Activated CD4-positive, alpha-beta T cell treated with anti-CD3 and anti-CD28 coated beads, Interleukin-2, amount 50 U/mL, for 1 hour (primary cell): ENCODE measurements at places on chromosomes 6 and 20.

DNA sequence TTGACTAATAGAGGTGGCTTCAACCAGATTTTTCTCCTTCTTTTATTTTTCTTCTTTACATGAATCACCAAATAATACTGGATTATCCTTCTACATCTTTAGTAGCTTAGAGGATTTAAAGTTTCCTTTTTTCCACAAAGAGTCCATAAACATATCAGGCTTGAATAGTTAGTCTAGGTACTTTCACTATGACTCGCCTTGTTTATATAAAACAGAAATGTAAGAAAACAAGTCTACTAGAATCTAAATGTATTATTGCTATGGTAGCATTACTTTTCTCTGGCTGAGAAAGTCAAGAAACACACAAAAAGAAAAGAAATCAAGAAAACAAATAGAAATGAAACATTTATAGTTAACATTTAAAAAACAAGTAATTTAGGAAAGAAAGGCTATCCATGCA is 215.2 kb downstream of the PTPRK start:
- DNase-seq: no peak

GRCh38 chr6:150691463-150691862 is 91.8 kb downstream of the PLEKHG1 start:
- no peak for DNase-seq

DNA sequence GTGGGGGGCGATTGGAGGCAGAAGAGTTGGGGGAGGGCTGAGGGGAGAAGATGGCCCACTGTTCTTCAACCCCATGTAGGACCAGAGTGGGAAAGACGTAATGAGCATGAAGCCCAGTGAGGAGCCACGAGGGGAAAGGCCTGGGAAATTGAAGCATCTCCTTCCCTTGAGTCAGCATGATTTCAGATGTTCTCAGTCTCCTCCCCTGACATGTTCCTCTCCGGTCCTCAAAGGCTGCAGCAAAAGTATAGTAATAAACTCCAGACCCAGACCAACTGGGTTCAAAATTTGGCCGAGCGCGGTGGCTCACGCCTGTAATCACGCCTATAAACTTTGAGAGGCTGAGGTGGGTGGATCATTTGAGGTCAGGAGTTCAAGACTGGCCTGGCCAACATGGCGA is 1.9 kb upstream of the NFKBIE start:
- no peak for DNase-seq

- no peak for DNase-seq
Measured at GRCh38 chr6:45880159-45880558, 135.5 kb downstream of the CLIC5 start.

DNA sequence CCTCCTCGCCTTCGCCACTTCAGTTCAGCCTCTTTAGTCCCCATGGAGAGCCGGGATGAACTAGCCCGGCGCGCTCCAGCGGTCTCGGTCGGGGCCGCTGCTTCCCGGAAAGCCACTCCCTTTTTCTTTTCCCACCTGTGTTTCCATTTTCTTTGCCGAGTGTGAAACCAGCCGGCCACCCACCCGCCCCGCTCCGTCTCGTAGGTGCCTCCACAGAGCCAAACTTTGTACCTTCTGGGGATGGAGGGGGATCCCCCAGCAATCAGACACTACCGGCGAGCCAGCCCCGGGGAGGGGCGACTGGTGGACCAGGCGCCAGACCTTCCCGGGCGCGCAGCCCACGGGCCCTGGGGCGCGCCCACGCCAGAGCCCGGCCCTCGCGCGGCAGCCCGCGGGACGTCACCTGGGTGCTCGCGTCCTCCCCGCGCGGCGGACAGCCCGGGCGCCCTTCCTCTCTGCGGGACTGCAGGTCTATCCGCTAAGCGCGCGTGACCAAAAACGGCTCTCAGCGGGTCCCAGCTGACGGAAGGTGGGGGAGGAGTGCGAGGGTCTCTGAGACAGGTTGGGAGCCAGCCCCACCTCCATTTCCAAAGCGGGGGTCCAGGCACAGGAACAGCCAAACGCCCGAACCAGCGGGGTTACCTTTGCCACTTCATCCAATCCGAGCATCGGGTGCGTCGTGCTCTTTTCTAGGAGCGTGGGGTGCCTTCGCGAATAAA is at the start of gene MCHR2:
MCHR2 (minus strand) TSS at position 691 of the 719 bp plus-strand sequence. CDS start 38,076 bp downstream, outside the sequence.
- DNase-seq: no peak

DNA sequence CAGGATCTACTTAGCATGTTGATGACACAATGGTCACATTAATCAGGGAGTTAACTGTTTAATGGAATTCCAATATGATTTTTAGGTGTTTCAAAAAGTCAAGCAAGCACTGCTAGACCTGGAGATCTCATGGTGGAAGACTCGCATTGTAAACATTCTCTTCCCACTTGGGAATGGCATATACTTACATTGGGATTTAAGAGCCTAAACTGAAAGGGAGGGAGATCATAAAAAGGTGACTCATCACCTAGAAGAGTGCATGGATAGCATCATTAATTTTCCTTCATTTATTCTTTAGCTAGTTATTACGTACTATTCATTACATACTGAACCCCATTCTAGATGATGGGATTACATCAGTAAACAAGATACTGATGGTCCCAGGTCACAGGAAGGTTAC is 185.4 kb downstream of the TASP1 start:
- DNase-seq: no peak

GRCh38 chr20:13338097-13338661 is 117.1 kb downstream of the ISM1 start:
- DNase-seq: no peak

DNA sequence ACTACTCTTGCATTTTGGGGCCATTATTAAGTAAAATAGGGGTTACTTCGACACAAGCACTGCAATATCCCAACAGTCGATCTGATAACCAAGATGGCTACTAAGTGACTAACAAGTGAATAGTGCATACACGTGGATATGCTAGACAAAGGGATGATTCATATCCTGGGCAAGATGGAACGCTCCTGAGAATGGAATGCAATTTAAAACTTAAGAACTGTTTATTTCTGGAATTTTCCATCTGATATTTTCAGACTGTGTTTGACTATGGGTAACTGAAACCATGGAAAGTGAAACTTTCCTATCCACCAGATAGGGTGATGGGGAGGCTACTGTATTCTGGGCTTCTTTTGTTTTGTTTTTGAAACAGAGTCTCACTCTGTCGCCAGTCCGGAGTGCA is 66.5 kb downstream of the ILRUN start:
- DNase-seq: no peak

DNA sequence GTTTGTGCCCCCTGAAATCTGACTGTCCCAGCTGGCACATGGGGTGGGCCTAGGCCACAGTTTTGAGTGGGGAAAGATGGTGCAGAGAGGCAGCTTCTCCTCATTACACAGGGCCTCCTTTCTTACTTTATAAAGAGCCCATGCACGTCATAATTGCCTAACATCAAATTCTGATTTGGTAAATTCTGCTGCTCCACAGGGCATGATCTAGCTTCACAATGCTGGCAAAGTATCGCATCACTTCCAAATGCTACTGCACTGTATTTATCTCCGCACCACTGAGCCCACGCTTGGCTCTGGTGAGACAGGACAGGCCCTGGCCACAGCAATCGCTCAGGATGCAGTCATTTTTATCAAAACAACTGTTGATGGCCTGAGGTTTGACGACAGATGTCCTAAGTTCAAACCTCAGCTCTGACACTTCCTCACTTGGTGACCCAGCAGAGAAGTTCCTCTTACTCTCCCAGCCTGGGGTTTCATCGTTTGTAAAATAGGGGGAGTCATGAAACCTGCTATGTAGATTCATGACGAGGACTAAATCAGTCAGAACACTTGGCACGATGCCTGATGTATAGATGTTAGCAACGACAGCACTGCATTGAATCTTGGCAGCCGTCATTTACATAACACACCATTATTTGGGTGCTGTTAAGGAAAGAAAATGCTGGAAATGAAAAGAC is 187.9 kb downstream of the TTLL2 start:
- DNase-seq: no peak

DNA sequence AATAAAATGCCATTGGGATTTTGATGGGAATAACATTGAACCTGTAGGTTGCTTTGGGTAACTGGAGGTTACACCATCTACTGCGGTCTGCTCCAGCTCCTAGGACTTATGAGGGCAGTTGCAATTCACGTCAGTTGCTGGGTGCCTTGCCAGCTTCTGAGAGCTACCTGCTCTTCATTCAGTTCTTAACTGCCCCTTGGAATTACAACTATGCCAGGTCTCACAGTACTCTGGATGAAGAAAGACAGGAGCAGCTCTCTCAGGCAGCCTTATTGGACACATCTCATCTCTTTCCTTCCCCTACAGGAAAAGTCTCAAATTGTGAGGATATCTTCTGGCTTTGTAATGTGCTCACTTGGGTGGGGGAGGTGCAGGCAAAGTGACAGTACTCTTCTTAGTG is 1643.3 kb downstream of the GRIK2 start:
- no peak for DNase-seq

GRCh38 chr6:2496291-2496690 is 250.9 kb upstream of the GMDS start:
- no peak for DNase-seq

DNA sequence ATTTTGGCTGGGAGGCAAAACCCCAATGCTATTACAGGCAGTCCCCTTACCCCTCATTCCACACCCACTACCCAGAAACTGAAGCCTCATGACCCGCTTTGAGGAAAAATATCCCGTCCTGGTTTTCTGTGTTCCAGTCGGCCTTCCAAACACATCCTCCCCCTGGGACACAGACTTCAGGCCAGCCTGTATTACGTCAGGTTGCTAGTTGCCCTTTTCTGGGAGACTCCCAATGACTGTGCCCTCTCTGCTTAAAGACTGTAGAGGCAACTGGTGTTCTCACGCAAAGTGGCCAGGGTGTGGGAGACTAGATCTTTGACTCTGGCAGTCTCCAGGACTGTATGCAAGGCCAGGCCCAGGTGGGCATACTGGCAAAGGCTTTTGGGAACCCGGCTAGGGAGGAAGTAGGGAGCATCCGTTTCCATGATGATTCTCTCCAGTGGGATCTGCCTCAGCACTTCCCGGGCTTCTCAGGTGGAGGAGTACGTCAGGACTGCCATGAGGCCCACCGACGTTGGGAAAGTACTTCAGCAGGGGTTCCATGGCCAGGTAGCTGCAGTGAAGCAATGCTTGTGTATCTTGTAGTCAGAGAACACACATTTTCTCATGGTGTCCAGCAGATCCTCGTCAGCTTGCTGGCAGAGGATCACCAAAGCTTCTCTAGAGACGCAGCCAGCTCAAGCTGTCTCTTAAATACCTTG is 34.9 kb downstream of the DYNLT1 start:
- no peak for DNase-seq

- no peak for DNase-seq
Measured at GRCh38 chr6:3297006-3297405, 38.3 kb downstream of the PSMG4 start.

DNA sequence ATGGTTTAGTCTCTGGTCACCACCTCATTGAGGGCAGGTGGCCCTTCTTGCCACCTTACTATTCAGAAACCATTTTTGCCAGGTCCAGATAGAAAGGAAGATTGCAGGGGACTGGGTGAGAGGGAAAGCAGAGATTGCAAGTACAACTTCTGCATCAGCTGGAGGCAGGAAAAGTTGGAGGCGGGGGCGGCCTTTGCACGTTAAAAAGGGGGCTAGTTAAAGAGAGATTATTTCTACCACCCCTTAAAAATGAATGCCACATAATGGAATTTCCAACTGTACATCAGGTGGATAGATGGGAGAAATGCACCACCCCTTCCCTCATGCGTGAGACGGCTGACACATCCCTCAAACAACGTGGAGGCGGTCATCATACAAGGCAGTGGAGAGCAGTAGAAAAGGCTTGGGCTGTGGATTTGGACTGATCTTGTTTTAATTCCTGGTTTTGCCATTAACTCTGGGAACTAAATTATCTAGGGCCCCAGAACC is 95.4 kb upstream of the CNKSR3 start:
- no peak for DNase-seq

GRCh38 chr20:51156041-51156982 is 133.4 kb upstream of the KCNG1 start:
- DNase-seq: no peak

DNA sequence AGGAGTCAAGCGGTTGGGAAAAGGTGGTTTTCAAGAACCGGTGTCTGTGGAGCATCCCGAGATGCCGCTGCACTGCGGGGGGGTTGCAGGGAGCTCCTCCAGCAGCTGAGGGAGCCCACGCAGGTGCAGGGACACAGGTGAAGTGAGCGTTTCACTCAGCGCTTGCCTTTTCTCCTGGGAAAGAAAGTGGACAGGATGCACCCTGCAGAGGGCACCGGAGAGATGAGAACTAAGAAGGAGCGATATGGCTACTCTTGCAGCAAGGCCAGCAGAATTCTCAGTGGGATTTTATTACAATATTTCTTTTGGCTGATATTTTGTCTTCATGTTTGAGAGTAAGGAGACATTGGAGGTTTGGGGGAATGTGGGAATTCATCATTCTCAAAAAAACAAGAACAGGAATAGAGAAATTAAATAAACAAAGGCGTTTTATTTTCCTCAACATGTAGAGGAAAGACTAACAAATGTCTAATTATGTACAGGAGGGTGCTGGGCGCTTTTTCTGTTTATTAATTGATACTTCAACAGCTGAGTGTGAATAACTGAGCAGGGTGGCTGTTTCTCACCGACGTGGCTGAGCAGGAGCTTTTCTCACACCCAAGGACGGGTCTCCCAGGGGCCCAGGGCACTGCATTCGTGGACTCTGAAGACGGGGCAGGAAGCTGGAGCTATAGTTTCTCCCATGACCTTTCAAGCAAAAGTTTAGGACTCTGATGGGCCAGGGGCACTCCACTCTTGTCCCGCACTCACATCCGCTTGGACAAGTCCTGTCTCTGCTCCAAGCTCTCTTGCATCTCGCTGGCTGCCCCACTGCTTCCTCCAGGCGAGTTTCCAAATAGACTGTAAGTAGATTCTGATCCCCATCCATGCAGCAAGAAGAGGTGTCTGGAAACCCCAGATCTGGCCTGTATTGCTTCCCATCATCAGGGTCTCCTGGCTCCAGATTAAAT is 176.1 kb downstream of the SMOC2 start:
- no peak for DNase-seq

- no peak for DNase-seq
Measured at GRCh38 chr6:20802596-20802995, 268.3 kb downstream of the CDKAL1 start.

DNA sequence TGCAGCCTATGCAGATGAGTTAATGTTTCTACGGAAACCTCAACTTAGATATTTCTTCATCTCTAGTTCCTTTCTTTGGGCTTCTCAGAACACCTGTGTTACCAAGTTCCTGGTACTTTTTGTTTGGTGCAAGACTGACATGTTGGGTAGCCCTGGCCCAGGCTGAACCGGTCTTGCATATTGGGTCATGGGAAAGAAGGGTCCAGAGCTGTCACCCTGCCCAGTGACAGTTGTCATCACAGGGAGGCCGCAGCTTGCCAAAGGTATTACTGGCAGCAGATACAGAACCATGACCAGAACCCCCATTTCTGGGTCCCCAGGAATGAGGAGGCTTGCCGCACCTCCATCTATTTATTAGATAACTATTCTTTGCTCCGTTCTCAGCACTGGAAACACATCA is 40.2 kb downstream of the PDYN start:
- DNase-seq: no peak

- DNase-seq: no peak
Measured at GRCh38 chr20:14477125-14477524, 139.7 kb upstream of the FLRT3 start.

DNA sequence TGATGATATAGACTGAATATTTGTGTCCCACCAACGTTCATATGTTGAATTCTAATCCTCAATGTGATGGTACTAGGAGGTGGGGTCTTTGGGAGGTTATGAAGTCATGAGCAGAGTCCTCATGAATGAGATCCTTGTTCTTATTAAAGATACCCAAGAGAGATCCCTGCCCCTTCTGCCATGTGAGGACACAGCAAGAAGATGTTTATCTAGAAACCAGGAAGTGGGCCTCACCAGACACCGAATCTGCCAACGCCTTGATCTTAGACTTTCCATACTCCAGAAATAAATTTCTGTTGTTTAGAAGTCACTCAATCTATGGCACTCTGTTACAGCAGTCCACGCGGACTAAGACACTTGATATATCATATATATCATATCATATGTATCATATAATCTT is 67.7 kb upstream of the GCM1 start:
- DNase-seq: no peak
